ENCODE measurements at places on chromosomes 2 and 18.

- DNase-seq: no peak
Observed at GRCh38 chr2:205755923-205756322, 73.6 kb downstream of the NRP2 start.

- DNase-seq: no peak
Observed at GRCh38 chr2:134660626-134661402, 58.0 kb downstream of the TMEM163 start.

- no peak for DNase-seq
Observed at GRCh38 chr2:239937866-239938640, 87.1 kb downstream of the NDUFA10 start.

- peak; percentile 13 for DNase-seq
Observed at GRCh38 chr18:74290794-74291471, 830 bp downstream of the CYB5A start.

DNA sequence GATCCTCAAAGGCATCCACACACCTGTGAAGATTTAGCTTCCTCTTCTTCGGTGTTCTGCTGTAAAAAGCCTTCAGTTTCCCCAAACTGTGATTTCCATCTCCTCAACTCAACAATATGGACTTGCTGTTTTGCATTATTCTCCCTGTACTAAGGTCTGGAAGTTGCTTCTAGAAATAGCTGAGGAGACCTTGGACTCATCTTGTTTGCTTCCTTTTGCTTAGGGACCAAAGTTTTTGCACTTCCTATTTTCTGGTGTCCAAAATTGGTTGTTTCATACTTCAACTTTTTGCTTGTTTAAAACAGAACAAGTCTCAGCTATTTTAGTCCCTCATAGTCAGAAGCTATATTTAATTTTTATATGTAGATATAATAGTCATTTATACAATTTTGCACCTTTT is 201.9 kb upstream of the COPS8 start:
- no peak for DNase-seq

DNA sequence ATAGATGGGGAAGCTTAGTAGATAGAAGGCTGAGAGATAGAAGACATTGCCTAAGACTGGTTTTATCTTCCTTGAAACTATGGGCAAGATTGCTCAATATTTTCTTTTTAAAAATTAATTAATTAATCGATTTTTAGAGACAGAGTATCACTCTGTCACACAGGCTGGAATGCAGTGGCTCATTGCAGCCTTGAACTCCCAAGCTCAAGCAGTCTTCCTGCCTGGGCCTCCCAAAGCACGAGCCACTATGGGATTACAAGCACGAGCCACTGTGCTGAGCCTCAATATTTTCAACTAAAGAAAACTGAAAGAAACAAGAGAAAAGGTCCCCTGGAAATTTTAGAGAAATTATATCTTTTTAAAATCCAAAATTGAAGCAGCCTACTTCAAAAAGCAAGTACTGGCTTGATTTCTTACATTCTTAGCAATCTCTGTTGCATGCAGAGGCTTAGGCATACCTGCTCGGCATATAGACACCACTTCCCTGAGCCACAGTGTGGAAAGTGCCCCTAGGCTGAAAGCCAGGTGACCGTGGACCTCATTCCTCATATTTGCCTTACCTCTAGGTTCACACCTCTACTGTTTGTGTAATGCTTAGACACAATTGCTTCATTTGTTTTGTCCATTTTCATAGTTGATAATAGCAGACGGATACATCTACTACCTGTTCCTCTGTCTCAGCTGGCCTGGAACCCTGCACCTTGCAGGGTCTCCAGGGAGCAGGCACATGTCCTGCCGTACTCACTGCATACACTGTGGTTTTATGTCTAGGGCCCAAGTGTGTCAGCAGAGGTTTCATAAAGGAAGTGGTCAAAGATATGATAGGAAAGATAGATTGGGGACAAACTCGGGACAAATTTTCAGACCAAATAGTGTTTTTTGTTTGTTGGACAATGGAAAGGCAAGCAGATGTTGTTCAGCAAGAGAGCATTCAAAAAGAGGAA is 166.5 kb upstream of the ALPP start:
- no peak for DNase-seq

DNA sequence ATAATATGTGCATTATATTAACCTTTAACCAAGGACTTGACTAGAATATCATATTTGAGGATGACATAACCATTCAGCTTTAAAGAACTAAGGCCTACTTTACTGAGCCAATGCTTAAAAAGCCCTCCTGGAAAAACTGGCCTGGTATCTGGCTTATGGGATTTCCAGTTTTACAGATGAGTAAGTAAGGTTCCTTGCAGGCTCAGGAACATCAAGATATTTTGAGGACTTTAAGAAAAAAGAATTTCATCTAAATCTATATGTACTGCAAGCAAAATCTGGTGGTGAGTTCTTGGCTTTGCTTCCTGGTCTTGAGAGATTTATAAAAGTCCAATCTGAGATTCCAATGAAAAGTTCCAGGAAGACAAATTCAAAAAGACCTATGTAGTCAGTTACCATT is 417.0 kb upstream of the NRXN1 start:
- DNase-seq: no peak

DNA sequence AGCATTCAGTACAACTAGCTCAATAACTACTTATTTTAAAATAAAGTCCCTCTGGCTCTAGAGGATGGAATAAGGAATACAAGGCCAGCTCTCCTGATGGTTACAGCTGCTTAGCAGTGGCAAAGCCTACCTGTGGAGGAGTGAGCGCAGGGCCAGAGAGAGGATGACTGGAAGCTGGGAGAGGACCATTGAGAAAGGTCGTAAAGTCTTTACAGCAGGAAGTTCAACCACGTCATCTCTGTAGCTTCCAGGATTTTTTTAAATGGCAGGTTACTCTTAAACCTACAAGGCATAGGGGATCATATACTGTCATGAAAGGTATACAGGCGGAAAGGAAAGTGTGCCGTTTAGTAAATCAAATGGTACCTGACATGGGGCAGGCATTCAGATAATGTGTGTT is 26.3 kb downstream of the ANXA4 start:
- DNase-seq: no peak
